ENCODE measurements at places on chromosomes 12 and 14. TPM values are rescaled to one million over a fixed set of nuclear protein-coding genes. Genes with fewer than 3 reads are reported as not detected.

DNA sequence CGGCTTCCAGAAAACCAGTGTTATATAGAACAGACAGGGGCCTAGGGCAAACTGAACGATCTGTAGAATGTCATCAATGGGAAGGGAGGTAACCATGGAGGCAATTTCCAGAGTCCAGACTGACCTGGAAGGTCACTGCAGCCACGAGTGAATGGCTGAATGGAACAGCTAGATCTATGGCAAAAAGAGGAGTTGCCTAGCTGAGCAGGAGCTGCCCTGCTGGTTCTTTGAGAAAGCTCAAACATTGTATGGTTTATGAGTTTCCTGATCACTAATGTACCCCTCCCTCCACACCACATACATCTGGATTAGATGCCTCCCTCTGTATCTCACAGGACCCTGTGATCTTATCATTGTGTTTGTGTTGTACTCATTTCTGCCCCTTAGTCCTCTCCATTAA is 1.0 kb upstream of the RERG start:
- DNase-seq, result no peak

- DNase-seq, result peak; percentile 43
Observed at GRCh38 chr14:100645196-100645981, 58.2 kb upstream of the BEGAIN start.

DNA sequence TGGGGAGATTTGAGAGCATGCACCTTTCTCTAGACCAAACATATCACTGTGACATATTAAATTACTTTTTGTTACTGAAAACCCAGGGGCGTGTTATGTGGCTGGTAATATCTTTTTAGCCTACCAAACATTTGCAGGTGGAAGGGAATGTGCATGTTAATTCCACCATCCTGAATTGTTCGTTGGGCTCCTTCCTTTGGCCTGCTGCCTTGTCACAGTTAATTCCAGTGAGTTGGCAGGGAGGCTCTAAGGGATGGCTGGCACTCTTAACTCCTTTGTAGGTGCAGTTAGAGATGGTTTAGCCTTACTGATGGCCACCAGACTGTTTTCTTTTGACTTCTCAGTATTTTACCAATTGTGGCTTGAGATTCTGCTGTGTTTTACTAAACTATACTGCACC is 64.5 kb downstream of the DIP2B start:
- no peak for DNase-seq

GRCh38 chr12:91361864-91362263 is 179.2 kb upstream of the DCN start:
- no peak for DNase-seq

GRCh38 chr14:101360054-101360911 is 201.0 kb upstream of the DIO3 start:
- no peak for DNase-seq

DNA sequence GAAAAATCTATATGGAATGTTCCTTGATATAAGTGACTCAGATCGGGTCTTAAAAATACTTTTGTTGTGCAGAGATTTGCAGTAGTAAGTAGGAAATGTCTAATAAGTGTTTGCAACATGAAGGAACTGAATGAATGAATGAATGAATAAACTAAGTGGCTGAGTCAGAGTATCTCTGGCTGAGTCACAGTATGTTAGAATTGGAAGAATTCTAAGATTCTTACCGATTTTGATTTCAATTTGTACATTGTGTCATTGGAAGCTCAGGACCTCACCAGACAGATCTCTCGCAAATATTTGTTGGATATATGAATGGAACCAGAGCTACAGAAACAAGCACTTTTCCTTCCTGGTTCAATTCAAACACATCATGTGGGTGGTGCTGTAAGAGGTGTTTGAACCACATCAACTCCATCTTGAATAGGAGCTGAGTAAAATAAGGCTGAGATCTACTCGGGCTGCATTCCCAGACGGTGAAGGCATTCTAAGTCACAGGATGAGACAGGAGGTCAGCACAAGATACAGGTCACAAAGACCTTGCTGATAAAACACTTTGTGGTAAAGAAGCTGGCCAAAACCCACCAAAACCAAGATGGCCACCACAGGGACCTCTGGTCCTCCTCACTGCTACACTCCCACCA is 123.9 kb upstream of the FOXN3 start:
- DNase-seq, result peak; percentile 69

GRCh38 chr12:131783915-131784541 is 44.2 kb upstream of the MMP17 start:
- DNase-seq, result no peak

GRCh38 chr12:47236109-47236714 is 156.5 kb upstream of the AMIGO2 start:
- peak; percentile 79 for DNase-seq

DNA sequence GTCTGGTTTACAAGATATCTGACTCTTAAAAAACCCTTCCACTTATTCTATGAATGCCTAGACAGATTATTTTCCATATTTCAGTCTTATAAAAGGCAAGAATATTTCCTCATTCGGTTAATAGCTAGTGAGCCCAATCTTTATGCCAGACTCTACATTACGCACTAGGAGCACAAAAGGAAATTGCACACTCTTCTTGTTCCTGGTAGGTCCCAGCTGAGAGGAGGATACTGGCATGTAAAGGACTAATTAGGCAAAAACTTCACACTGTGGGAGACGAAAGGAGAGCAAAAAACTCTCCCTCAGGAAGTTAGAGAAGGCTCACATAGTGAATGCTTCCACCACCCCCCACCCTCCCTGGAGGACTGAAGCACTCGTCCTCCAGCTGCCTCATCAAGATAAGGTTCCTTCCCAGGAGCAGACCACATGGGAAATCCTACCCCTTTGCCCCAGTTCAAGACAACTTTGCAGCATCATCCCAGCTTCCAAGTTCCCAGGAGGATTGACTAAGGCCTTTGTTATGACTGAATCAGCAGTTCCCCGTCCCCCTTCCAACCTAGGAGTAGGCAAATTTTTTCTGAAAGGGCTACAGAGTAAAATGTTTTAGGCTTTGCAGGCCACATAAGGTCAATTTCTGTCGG is 14.5 kb downstream of the CAPZA3 start:
- DNase-seq, result peak; percentile 57

DNA sequence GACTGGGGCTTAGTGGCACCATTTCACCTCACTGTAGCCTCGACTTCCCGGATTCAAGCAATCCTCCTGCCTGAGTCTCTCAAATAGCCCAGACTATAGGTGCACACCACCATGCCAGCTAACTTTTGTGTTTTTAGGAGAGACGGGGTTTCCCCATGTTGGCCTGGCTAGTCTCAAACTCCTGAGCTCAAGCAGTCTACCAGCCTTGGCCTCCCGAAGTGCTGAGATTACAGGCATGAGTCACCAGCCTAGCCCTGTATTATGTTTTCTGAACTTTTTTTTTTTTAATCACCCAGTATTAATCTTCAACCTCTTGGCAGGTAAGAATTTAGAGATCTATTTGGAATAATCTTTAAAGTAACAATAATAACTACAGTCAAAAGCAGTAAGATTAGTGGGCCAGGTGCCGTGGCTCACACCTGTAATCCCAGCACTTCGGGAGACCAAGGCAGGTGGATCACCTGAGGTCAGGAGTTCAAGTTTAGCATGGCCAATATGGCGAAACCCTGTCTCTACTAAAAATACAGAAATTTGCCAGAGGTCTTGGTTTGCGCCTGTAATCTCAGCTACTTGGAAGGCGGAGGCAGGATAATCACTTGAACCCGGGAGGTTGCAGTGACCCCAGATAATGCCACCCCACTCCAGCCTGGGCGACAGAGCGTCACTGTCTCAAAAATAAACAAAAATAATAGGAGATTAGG is 8.6 kb downstream of the NANOG start:
- no peak for DNase-seq

GRCh38 chr14:49052521-49052920 is 533.7 kb downstream of the RPS29 start:
- no peak for DNase-seq

GRCh38 chr14:71783786-71784185 is 148.4 kb upstream of the RGS6 start:
- DNase-seq, result no peak

DNA sequence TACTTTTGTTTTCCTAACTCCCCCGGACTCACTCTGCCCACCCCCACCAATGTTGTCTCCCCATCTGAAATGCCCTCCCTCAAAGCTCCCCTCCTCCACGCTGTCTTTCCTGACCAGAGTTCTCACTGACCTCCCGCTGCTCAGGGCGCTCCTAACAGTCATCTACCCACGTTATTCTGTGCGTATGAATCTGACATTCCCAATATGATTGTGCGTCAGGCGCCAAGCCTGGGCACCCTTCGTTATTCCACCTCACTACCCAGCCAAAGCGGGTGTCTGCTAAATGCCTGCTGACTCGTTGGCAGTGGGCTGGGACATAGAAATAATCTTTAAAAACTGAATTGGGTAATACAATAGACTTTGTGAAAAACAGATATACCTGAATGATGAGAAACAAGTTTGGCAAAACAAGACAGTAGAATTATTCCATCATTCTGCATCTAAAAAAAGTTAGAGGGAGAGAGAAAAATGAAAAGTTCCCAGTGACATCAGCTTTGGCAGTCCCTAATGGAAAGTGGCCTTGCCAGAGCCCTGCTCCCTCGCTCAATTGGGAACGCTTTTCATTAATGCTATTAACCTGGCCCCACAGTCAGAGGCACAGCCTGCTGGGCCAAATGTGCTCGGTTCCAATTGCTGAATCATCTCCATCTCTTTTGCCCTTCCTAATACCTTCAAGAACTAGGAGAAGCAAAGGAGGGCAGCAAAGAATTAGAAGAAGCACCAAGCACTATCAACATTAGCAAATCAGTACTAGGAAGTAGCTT is 74.0 kb upstream of the PLXNC1 start:
- DNase-seq, result no peak

- DNase-seq, result no peak
Observed at GRCh38 chr12:24266982-24267381, 317.5 kb upstream of the SOX5 start.

DNA sequence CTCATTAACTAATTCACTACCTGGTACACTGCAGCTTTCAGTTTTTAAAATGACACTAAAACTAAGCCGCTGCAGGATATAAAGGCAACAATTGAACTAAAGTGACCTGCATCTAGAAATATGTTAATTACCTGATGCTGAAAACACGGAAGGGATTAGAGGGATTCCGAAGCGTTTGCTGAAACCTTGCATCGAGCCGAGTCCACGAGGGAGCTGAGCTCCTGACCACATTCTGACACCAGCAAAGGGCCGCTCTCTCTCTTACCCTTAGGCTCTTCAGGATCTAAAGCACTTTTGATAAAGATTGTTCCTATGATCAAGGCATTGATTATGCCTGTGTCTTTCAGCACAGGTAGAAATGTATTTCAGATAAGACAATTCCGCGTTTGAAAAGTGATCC is 59.5 kb upstream of the CDKN3 start:
- DNase-seq, result no peak

- DNase-seq, result no peak
Observed at GRCh38 chr12:32828552-32828951, 68.0 kb downstream of the PKP2 start.

DNA sequence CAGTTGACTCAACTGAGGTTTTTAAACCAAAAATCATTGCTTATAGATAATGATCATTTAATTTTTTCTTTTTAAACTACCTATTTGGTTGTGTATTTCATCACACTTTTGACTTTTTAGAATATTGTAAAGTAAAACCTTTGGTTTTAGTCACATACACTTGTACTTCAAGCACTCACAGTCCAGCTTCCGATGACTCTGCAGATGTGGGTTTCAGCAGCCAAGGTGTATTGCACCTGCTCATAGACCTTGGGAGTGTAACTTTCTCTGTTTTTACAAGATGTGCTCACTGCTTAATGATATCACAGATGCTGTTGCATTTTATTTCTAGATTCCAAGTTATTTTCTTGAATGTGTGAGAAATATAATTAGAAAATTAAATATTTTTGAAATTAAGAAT is 188.3 kb upstream of the SLC38A2 start:
- DNase-seq, result no peak

DNA sequence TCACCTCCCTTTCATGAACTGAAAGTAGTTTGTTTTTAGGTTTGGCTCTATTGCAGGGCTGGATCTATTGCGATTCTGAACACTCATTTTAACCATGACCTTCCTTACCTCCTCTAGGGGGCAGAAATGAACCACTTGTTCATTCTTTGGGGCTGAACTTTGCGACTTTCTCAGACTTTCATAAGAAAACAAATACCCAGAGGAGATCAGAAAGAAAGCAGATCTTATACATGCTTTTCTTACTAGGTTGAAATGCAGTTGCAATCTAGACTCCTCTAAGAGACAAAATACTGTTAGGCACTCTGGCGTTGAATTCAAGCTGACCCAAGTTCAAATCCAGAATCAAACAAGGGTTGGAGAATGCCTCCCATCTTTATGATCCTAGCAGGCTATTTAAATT is 32.6 kb upstream of the PLEKHG3 start:
- DNase-seq, result peak; percentile 52

- DNase-seq, result no peak
Observed at GRCh38 chr14:54697803-54698202, 130.9 kb downstream of the SAMD4A start.

DNA sequence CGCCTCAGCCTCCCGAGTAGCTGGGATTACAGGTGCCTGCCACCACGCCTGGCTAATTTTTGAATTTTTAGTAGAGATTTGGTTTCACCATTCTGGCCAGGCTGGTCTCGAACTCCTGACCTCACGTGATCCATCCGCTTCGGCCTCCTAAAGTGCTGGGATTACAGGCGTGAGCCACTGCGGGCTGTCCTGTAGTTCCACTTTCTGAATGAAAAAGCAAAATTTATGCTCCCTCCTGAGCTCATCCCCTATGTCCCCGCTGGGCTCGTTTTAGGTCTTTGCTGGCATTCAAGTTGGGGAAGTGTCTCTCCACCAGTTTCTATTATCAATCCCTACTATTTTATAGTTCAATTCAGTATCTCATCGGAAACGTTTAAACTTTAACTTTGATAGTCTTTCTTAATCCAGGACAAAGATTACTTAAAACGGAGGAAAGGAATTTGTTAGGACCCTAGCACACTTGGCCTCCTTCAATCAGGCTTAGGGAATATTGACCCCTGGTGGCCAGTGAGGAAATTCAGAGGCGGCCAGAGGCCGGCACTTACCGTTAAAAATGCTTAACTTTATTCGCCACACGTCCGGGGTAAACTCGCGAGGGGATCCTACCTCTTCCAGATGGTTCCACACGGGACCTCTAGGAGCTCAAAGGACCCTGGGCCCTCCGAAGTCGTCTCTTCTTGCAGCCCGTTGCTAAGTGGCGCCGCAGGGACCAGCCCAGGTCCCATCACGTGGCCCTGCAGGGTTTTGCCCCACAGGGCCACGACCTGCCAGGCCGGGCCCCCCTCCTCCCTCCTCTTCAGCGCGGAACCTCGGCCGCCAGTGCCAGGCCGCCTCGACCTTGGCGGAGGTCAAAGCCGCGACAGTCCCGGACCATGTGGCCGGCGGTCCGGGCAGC is 11.4 kb upstream of the DNAL1 start:
- no peak for DNase-seq

KLRC2 gene
- total RNA-seq, result not detected

ADCY4 gene
- not detected for total RNA-seq

C12orf60 gene
- 0.53 TPM for total RNA-seq

RASSF9 gene
- total RNA-seq, result not detected

LRRC10 gene
- total RNA-seq, result not detected

JAG2 gene
- 160 TPM for total RNA-seq

TCL1B gene
- not detected for total RNA-seq

NABP2 gene
- 55.7 TPM for total RNA-seq

PRR4 gene
- total RNA-seq, result not detected

C14orf119 gene
- 33.1 TPM for total RNA-seq

BICDL1 gene
- not detected for total RNA-seq

AMHR2 gene
- not detected for total RNA-seq
